ENCODE measurements at places on chromosomes 2 and 18.

DNA sequence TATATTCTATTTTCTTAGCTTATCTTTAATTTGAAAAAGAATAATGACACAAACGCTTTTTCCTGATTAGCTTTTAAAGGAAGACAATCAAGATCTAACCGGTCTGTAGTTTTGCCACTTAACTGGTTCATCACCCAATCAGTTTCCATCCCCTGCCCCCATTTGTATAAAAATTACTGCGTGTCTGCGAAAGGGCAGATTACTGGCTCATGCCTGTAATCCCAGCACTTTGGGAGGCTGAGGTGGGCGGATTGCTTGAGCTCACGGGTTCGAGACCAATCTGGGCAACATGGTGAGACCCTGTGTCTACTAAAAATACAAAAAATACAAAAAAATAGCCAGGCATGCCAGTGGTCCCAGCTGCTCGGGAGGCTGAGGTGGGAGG, 2.4 kb downstream of the CEBPZOS start:
- DNase-seq = no peak

DNA sequence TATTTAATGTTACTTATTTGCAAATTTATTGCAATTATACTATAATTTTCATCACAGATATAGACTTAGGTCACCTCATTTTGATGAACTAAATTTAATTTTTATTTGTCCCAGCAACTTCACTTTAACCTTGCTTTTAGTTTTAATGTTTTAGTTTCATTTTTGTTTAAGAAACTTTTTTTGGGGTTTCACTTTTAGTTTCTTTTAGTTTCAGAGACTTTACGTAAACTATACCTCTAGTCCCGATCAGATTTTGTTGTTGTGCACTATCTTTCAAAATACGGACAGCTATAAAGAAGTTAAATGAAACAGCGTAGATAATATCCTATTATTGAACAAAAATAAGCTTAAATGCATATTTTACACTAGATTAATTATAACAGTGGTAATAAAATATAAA, 460.5 kb downstream of the ERBB4 start:
- DNase-seq = no peak

GRCh38 chr2:165563468-165564225, 94.1 kb downstream of the CSRNP3 start:
- DNase-seq = no peak

DNA sequence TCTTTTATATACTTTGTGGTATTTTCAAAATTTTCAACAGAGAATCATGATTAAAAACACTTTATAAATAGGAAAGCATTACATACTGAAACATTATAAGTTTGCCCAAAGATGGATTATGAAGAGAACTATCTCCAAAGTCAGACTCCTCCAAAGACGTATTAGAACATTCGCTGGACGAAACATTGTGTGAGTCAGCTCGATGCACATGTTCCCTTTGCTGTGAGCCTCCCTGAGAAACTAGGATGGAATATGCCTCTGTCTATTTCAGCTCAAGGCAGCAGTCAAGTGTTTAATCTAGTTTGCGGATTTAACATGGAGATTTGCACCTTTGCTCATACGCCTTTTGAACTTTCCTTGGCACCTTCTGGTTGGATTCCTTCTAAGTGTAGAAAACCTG, 92.2 kb upstream of the NCKAP5 start:
- no peak for DNase-seq

GRCh38 chr2:181038796-181039195, 58.4 kb downstream of the UBE2E3 start:
- no peak for DNase-seq

DNA sequence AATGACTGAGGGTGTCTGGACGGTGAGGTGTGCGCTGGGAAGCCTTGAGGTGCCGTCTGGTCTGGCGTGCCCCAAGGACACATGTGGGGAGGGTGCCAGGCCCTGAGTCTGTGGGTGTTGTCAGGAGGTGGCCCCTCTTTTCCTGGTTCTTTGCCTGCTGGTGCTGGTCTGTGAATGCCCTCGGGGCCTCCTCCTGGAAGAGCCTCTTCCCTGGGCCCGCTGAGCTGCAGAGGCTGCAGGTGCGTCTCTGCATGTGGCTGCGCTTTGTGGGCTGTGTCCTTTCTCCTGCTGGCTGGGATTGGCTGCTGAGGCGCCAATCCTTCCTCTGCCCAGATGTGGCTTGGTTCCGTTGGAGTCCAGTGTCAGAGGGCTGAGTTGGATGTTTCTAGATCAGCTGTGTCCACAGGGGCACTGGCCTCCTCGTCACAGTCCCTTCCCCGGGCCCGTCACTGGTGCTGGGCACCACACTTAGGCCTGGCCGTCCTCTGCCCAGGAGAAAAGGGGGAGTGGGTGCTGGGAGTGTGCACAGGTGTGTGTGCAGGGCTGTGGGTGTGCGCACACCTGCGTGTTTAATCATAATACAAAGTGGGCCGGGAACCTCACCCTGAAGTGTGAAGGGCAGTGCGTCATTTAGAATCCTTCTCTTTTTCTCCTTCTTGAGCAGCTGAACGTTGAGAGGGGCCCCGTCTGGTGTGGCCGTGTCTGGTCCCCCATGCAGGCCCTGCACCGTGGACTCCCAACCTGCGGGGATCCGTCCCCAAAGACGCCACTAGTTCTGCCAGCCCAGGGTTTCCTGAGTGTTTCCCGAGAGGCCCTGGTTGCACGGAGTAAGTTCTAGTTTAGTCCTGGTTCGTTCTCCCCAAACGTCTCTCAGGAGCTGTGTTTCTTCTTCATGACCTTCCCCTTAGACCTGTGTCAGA, 35.5 kb downstream of the RTP5 start:
- DNase-seq = no peak

DNA sequence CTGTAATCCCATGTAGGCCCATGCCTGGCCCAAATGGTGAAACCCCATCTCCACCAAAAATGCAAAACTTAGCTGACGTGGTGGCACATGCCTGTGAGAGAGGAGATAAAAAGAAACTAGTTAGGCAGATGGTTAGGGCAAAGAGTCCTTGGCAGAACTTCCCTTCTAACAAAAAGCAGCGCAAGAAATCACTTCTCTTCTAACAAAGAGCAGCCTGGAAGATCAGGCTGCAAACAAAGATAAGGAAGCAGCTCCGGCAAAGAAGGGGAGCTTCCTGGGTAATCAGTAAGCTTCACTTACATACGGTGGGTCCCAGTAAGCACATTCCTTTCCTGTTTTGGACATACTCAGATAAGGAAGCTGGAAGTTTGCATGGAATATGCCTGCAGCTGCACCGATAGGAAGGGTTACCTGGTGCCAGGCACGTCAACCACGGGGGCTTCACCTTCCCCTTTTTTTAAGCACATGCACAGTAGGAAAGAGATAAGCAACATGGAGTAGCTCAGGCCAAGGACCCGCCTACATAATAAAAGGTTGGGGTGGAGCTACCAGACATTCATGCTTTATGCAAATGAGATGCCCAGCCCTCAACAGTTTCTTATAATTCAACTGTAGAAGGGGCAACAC, 61.0 kb upstream of the SLC25A52 start:
- DNase-seq = no peak

DNA sequence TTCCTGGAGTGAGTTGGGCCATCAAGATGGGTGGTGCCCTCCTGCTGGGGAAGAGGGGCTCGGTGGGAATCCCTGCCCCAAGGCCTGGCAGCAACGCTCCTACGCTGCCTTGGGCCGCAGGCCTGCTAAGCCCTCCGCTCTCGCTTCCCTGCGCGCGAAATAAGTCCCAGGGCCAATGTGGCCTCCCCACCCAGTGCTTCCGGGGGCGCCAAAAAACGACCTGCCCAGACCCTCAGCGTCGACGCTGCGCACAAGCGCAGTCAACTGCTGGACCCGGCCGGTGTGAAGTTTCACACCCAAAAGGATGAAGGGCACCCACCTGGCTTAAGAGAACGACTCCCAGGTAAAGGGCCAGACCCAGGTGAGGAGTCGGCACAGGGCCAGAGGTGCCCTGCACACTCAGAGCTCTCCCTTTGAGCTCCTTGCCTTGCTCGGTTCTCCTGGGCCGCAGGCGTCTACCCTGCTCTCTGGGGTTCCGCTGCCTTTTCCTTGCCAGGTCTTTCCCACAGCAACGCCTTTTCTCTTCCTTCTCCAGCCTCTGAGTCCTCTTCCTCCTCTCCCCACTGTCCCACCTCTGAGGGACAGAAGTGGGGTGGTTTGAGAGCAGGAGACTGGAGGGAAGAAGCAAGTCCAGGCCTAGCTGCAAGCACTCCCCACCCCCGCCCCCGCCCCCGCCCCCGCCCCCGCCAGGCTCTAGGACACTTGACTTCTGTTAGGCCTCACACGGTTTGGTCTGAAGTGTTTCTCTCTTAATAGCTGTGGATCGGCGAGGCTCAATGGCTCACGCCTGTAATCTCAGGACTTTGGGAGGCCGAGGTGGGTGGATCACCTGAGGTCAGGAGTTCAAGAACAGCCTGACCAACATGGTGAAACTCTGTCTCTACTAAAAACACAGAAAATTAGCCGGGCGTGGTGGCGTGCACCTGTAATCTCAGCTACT, at the start of gene DNAJC5G:
Gene DNAJC5G (plus strand): TSS at position 223 of the 940 bp plus-strand sequence. CDS start 1,296 bp downstream, outside the sequence.
- no peak for DNase-seq

DNA sequence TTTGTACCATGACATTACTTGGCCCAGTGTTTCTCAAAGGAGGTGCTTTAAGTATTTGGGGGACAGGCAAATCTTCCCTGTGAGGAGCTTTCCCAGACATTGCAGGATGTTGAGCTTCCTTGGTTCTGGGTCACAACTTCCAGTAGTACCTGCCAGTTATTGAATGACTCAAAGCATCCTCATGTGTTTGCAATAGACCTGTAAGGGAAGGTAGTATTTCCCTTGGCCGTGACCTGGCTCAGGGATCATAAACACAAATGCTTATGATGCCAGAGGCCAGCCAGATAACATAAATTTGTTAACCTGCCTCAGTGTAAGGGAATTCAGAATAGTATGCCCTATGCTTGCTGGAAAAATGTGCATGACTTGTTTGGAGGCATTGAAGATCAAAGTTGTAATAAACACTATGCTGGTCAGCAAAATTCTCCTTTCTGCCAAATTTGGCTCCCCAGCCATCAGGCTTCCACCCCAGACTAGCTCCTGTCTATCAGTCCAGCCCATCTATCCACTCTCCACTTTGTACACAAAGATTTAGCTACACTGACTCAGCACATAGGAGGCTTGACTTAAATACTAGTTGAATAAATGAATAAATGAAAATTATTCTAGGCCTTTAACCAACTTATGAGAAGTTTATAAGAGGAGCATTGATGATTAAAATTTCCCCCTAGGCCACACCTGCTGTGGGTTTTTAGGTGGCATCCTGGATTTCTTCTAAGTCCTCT, 102.0 kb upstream of the EFEMP1 start:
- DNase-seq = no peak

GRCh38 chr18:22528291-22528690, 110.6 kb upstream of the CTAGE1 start:
- no peak for DNase-seq

GRCh38 chr2:152585830-152586484, 131.3 kb downstream of the PRPF40A start:
- no peak for DNase-seq

- DNase-seq = no peak
Measured at GRCh38 chr18:63301434-63301833, 18.1 kb downstream of the BCL2 start.

GRCh38 chr2:222548992-222549391, 106.9 kb downstream of the FARSB start:
- no peak for DNase-seq

DNA sequence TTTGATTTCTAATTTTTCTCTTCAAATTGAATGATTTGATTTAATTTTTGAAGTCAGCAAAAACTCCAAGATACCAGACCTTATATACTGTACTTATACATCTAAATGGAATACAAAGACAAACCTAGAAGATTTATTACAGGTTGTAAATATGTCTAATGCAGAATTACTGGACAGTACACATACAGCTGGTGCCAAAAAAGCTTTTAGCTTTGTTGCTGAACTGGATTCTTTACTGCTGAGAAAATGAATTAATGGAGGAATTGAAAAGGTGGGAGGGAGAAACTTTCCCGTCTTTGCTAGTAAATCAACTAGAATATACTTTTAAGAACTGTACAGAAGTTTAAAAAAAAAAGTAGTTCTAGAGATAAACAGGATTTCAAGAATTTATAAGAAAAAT, 17.5 kb downstream of the C1D start:
- no peak for DNase-seq

DNA sequence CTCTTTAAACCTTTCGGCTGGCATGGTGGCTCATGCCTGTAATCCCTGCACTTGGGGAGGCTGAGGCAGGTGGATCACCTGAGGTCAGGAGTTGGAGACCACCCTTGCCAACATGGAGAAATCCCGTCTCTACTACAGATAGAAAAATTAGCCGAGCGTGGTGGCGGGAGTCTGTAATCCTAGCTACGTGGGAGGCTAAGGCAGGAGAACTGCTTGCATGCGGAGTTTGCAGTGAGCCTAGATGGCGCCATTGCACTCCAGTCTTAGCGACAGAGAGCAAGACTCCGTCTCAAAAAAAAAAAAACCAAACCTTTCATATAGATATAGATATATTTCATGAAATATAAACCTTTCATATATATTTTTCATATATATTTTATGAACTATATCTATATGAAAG, 864.7 kb downstream of the TRIB2 start:
- no peak for DNase-seq

- DNase-seq = no peak
Measured at GRCh38 chr2:213042262-213042661, 109.2 kb downstream of the IKZF2 start.

- no peak for DNase-seq
Measured at GRCh38 chr2:56088411-56088810, 95.4 kb upstream of the CCDC85A start.

GRCh38 chr2:111053266-111053665, 67.4 kb upstream of the BCL2L11 start:
- DNase-seq = no peak

DNA sequence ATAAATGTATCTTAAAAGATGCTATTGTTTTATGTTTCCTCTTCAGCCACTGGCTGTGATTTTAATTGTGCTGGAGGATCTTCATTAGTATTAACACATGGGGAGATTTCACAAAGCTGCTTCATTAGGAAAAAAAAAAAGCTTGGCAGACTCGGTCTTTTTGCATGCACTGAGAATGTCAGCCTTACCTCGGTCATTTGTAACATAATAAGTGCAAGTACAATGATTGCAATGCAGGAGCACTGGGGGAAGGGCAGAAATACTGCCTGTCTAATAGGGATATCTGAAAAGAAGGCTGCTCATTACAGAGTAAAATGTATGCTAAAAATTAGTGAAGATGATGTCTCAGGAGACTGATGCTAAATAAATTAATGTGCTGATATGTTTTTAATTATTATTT, 1.3 kb upstream of the BAZ2B start:
- DNase-seq = no peak

GRCh38 chr2:37784759-37785149, 113.3 kb upstream of the CDC42EP3 start:
- no peak for DNase-seq

DNA sequence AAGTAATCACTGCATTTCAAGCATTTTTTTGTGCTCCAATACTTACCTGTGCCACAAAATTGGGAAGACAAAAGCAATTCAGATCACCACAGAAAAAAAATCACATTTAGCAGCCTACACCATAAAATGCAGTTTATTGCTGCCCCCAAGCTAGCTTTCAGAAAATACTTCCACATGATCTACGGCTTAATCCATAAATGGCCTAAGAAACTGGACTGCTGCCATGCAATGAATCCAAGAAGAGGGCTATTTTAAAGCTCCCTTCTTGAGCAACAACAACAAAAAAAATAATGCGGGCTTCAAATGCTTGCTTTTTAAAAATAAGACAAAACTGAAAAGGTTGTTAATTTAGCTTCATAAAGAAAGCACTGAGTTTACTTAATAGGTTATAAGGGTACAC, 272.3 kb downstream of the RAD51AP2 start:
- no peak for DNase-seq

GRCh38 chr2:52034706-52035105, 1002.8 kb upstream of the NRXN1 start:
- no peak for DNase-seq
